ENCODE measurements at places on chromosomes 12 and 14.

DNA sequence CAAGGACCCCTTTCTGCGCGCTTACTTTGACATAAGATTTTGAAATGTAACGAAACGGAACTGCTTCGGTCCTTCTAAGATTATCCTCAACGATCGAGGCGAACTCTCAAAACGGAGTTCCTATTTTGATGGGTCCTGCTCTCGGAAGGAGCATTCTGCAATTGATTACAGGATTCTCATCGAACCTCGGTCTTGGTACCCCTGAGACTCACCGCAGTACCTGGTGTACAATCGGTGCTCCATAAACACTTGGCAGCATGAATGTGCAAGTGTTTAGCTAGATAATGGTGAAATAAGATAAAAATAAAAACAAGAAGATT is 530 bp upstream of the NEMF start:
- no peak for DNase-seq

DNA sequence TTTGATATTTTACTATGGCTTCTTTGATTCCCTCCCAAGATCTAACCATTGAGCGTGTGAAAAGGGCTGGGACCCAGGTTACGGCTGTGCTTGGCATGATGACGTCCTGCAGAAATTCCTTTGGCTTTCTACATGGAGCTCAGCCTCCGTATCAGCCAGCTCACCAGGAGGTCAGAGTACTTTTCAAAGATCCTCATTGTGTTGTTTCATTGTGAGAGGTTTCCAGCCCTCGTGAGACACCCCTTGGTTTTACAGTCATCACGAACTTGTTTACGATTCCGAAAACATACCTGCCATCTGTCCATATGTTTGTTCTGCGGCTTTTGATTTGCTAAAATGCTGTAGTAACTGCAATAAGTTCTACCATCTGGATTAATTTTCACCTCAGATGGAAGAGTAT is 453.1 kb downstream of the TMEM121 start:
- DNase-seq = peak; percentile 63

GRCh38 chr14:76051717-76052465 is 66.3 kb downstream of the IFT43 start:
- DNase-seq = no peak

DNA sequence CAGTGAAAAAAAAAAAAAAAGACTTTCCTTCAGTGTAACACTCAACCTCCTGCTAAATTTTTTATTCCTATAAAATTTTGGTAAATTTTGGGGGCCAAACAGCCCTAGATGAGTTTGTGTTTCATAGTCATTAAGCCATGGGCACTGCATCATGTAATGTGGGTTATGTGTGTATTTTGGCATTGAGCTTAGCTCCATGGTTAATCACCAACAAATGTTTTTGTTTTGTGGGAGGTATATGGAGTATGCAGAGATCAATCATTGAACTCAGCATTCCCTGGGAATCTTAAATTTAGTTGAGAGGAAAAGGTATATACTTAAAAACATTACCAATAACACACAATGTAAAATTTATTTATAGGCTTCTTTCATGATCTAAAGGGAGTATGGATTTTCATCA is 8.5 kb upstream of the ARMH4 start:
- DNase-seq = no peak

GRCh38 chr12:10196210-10196609 is 16.5 kb upstream of the GABARAPL1 start:
- DNase-seq = no peak

DNA sequence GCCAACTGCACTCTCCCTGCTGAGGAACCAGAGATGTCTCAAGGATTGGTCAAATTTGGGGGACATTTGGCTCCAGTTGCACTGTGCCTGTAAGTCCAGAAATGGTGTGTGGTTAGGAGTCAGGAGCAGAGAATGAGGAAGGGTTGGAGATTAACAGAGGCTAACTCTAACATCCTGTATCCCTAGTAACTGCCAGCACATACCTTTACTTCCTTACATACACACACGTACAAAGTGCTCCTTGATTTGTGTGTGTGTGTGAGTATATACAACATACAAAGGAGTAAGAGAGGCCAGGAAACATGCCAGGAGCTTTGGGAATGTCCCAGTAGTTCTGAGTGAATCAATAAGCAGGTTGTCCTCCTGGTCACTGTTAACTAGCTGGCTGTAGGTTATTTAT is 39.8 kb upstream of the NRXN3 start:
- no peak for DNase-seq
